Stimulated activated naive CD4-positive, alpha-beta T cell (primary cell): ENCODE measurements at places on chromosomes 12 and 14.

DNA sequence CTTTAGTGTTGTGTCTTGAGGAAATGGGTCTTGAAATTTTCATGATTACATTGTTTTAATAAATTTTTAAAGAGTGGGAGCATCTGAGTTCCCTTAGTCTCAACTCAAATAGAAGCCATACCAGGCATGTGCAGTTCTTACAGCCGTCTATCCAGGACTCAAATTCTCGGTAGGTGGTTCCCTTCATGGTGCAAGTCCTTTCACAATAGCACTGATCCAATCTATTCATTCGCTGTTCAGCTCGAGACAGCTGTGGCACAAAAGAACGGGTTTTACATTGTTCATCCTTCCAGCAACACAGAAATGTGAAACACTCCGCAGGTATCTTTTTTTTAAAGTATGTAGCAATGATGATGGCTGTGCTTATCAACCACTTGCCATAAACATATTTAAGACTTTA lies 100.2 kb downstream of the NELL2 start:
- DNase-seq = no peak

DNA sequence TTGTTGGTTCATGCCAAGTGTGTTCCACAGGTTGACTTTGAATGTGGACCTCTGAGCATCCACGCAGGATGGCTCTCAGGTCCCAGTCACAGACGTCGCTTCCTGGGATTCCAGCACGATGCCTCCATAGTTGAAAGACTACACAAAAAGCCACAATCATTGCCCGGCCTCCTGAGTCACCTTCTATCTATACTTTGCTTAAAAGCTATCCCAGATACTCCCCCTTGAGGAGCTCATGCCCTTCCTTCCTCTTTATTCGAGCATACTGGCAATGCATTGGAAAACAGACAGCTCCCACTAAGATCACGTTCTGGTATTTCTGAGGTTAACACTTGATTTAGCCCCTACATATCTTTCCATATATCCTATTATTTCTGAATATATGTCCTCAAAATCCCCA lies 40.1 kb downstream of the ZNF664 start:
- DNase-seq = no peak

- DNase-seq = no peak
Observed at GRCh38 chr12:14135996-14136395, 154.6 kb upstream of the GRIN2B start.

- no peak for DNase-seq
Observed at GRCh38 chr14:94372021-94372605, 16.3 kb downstream of the SERPINA1 start.

DNA sequence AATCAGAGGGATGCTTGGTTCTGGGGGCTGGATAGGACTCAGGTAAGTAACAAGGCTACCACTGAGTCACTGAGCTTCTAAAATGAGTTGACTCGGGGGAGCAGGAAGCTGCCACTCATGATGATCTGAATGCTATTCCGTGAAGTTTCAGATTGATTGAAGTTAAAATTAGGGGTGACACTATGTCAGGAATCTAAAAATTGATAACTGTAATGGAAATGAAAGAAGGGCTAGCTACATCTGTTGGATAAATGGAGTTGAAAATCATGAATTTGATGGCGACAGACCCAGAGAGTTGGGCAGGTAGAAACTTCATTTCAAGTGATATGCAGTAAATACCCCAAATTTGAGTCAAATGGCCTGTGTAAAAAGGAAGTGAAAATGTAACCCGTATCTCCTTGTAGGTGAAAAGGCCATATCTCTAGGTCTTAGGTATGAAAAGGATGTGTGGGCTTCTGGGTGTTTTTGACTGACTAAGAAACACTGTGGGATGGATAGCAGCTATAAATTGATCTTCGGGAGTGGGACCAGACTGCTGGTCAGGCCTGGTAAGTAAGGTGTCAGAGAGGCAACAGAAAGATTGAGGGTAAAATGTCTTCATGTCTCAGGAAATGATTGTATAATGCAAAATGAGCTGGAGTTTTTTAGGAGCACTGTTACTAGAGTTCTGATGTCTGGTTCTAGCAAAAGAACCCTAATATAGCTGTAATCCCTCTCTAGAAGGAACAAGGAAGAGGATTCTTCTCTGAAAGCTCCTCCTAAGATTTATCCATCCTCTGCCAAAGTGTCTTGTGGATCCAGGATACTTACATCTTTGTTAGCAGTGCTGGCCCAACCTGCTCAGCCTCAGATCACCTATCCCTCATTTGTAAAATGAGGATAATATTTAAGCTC lies 57.3 kb downstream of the DAD1 start:
- no peak for DNase-seq

DNA sequence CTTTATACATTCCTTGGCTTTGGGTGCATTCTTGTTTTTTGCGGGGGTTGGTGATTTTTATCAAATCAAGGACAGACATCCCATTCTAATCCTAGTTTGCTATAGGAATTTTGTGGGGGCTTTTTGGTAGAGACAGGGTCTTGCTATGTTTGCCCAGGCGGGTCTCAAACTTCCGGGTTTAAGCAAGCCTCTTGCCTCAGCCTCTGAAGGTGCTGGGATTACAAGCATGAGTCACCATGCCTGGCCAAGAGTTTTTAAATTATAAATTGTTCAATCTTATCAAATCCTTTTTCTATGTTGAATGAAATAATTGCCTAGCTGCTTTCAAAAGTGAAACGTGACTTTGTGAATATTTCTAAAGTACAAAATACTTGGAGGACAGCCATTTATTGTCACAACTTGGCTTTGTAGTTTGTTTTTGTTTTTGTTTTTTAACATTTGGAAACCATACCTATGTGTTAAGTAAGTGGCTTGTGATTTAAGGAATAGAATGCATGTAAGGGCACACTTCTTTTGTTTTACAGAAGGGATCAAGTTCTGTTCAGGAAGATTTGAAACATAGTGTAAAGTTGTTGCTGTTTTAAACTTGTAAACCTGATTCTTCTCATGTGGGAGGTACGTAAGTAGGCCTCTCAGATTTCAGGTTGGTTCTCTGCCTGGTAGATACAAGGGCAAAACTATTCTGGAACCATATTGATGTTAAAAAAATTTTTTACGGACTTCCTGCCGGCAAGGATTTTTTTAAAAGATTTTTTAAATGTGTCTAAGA lies 13.4 kb downstream of the MARK3 start:
- DNase-seq = no peak

DNA sequence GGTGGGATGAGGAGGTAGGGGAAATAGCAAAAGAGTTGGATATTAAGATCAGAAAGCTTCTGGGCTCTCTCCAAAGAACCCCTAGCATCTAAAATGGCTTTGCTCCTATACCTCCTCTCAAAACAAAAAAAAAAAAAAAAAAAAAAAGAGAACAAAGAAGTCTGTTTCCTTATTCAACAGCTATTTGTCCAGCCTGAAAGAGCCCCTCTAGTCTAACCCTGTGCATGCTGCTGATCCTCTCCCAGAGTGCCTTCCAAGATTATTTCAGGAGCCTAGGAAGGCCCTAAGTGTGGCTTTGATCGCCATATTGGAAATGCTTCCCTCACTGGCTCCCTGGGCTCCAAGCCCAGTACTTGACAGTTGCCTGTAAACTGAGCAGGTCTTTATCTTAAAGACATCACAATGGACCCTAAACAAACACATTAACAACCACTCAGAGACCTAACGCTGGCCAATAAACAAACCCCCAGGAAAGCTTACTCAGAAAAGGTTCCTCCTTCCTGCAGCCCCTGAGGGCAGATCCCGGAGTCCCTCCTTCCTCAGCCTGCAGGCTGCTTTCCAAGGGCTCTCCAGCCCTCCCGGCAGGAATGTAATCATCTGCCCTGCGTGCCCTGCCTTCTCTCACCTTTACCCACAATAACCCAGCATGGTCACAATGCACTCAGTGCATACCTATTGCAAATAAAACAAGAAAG lies 17.4 kb upstream of the COL2A1 start:
- no peak for DNase-seq

GRCh38 chr14:105136401-105137322 lies 31.9 kb downstream of the JAG2 start:
- DNase-seq = no peak

DNA sequence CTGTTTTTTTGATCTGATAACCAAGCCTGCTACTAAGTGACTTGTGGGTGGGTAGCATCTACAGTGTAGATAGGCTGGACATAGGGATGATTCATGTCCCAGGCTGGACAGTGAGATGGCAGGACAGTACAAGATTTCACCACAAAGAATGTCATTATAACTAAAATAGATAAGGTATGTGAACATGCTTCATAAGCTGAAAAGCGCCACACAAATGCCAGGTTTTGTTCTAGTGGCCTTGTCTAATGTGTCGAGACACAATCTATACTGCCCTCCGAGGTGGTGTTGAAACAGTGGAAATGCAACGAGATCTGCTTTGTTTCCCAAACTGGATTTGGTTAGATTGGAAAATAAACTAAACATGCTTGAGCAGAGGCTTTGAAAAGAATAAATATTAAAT lies 4.4 kb downstream of the LGALS3 start:
- DNase-seq = no peak

GRCh38 chr14:102554821-102555819 lies 37.3 kb upstream of the RCOR1 start:
- DNase-seq = peak; percentile 73

- no peak for DNase-seq
Observed at GRCh38 chr14:103140316-103141109, 17.3 kb downstream of the TNFAIP2 start.

- DNase-seq = no peak
Observed at GRCh38 chr14:99517643-99518381, 36.6 kb downstream of the CCNK start.

- no peak for DNase-seq
Observed at GRCh38 chr12:9700606-9700956, 31.1 kb downstream of the CLEC2D start.

DNA sequence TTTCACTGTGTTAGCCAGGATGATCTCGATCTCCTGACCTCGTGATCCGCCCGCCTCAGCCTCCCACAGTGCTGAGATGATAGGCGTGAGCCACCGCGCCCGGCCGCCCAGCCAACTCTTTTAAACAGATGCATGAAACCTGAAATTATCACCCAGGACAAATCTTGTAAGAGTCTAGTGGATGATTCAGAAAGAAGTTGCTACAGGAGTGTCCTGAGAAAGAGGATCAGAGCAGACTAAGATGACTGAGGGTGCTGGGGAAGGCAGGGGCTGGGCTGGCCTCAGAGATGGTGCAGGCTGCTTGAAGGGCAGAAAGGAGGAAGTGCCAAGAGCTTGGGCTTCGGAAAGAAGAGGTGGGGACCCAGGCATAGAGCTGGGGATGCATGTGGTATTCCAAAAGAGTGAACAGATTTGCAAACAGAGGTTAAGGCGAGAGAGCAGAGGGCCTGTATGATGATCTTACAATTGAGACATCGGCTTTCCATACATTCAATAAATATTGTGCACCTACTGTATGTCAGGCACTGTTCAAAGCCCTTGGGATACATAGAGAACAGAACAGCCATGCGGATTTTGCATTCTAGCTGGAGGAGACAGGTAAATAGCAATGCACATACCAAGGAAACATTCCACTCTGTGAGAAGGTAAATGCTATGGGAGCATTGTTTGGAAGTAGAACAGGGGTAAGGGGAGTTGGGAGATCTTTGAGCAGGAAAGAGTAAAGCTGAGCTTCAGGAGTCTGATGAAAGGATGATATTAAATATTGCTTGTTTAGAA lies 7.4 kb upstream of the CD9 start:
- DNase-seq = no peak

GRCh38 chr14:36408388-36408787 lies 88.0 kb upstream of the MBIP start:
- no peak for DNase-seq

DNA sequence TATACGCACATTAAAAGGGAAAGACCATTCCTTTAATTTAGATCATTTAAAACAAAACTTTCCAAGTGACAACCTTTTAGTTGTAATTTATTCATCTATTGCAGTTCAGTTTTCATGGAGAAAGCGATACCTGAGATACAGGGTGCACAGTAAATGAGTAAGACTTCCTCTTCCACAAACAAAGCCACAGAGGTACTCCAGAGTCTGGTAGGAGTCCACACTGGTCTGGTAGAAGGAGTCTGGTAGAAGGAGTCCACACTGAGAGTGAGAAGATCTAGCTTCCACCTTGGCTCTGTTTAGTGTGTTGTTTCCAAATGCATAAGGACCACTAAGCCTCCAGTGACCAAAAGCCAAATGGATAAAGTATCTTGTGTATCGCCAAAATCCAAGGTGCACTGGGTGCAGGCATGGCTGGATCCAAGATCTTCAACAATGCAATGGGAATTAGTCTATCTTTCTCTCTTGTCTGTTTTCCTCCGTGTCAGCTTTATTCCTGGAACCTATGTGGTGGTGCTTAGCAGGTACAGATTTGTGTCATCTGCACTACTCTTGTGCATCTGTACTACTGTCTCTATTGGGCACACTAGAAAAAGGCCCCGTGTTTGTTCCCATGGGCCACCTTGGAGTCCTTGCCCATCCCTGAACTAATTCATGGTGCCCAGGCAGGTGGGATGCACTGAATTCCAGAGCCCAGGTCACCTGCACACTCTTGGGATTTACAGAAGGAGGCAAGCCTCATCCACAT lies 331.1 kb downstream of the BCL11B start:
- DNase-seq = no peak

GRCh38 chr12:130555628-130556485 lies 160.2 kb downstream of the RIMBP2 start:
- no peak for DNase-seq

DNA sequence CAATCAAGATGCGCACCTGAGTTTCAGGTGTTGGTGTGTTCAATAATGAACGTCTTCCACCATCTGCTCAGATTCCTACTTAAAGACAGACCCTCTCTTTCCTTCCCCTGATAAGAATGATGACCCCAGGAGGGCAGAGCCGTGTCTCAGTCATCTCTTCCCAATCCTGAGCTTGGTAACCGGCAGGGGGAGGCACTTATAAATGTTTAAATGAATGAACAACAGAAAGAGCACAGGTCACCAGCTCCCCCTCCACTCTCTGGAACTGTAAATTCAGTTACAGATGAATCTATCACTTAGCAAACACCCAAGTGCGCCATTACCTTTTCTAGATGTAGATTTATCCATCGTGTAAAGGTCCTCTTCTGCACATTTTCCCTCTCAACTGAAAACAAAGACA lies 72.4 kb upstream of the DICER1 start:
- DNase-seq = no peak

DNA sequence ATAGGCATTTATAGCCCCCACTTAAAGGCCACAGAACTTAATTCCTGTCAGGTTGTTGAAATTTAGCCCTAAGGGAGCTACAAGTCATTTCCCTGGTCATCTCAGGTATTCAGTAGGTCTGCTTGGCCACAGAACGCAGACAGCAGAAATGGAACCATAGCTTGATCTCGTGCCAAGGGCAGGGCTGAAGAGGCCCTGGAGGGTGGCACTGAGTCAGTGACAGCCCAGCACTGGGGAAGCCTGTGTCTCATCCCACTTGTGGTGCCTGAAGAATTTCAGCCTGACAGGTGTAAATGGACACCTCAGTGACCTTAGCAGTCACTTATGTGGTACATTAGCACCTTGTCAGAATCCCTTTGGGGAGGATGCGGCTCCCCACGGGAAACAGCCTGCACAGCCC lies 6.6 kb downstream of the PRKAB1 start:
- DNase-seq = no peak

- peak; percentile 20 for DNase-seq
Observed at GRCh38 chr12:753611-754472, 1.5 kb downstream of the WNK1 start.

GRCh38 chr14:54200726-54201125 lies 196.1 kb upstream of the CDKN3 start:
- no peak for DNase-seq

- no peak for DNase-seq
Observed at GRCh38 chr14:102893452-102893851, 29.0 kb upstream of the AMN start.

GRCh38 chr12:3363608-3364007 lies 127.4 kb upstream of the PRMT8 start:
- DNase-seq = no peak
